Stimulated activated CD4-positive, alpha-beta T cell treated with anti-CD3 and anti-CD28 coated beads, Interleukin-1b, Interleukin-23, amount 100 ng/mL, for 48 hours (primary cell): ENCODE measurements at places on chromosomes 12 and 14.

DNA sequence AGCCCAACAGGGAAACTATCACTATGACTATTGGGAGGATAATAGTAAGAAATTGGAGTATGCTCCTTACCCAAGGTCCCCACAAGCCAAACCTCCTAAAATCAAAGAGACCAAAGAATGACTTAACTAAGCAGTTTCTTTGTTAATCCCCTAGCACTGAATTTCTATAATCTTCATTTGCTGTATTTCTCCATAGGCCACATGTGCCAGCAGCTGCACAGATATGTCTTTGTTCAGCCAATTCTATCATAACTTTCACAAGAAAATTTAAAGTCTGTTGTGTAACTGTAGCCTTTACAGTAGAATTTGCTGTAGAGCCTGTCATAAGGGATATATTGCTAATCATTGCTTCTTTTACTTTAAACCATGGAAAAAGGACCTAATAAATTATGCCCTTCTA, 104.0 kb downstream of the RIN3 start:
- DNase-seq: no peak

DNA sequence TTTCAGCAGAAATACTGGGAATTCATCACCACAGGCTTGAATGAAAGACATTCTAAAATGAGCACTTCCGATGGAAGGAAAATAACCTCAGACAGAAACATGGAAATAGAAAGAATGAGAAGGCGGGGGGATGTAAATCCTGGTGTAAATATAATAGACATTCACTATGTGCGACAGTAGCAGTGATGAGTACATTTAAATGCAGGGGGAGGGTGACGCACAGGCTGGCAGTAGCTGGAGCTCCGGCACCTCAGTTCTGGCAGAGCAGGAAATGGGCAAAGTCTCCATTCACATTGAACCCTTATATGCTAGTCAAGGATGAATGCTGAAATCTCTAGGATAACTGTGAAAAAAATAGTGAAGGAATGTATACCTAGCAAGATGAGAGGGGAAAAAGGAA, 172.7 kb upstream of the C14orf180 start:
- no peak for DNase-seq

DNA sequence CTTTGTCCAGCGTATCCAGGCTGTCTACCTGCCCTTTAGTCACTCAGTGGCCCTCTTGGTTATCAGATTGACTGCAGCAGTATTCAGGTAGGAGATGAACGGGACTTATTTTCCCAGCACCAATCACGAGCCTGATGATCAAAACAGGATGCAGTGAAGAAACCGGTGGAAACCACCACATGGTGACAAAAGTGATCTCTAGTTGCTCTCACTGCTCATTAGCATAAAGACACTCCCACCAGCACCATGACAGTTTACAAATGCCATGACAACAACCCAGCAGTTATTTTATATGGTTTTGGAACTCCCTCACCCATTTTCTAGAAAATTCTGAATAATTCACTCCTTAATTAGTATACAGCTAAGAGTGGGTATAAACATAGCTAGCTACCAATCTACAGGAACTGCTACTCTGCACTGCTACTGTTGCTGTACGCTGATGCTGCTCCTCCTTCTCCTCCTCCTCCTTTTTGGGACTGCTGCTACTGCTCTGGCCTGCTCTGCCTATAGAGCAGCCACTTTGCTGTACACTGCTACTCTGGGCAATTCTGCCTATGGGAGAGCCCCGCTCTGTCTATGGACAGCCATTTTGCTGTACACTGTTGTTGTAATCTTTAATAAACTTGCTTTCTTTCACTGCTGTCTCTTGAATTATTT, 142.5 kb upstream of the SSTR1 start:
- DNase-seq: peak; percentile 51

DNA sequence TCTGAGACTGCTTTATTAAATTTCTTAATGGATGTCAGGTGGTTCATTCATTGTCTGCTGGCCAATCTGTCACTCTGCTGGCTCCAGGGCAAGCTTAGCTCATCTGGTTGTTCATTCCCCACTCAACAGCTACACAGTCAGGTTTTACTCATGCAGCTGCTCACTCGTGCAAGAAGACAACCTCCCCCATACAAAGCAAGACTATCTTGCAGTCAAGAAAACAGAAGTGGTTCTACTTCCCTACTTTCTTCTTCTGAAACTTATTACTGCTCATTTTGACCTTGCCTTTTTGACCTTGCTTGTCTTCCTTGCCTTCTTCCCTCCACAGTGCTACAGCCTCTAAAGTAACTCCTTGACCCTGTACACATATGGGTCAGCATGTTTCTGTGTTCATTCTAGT, 277.9 kb downstream of the SSPN start:
- DNase-seq: no peak

DNA sequence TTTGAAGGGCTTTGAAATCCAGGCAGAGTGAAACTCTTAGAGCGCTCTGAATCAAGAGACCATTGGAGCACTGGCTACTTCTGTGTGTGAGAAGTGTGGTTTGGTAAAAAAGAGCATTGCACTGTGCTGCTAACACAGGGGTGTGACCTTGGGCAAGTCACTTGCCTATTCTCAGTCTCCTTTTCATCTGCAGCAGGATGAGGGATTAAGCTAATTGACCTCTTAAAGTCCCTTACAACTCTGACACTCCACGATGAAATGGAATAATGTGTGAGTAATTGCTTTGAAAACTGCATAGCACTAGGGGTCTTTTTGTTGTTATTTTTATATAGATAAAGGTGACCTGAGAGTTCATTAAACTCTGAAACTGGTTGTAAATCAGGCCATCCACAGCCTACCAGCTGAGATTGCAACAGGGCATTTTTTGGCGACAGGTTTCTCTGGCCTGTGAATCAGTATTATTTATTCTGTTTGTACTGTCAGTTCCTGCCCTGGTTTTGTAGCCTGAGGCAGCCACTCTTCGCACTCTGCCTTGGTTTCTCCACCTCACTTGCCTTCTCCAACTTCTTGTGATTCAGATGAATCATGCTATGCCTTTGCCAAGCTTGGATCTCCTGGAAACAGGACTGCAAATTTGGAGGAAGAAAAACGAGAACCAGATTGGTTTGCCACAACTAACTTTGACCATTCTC, 159.9 kb upstream of the PARP11 start:
- DNase-seq: no peak

GRCh38 chr12:49941556-49942511, 8.7 kb upstream of the AQP2 start:
- DNase-seq: no peak

GRCh38 chr14:35362911-35363374, 41.6 kb downstream of the NFKBIA start:
- no peak for DNase-seq

- DNase-seq: no peak
Observed at GRCh38 chr12:113298861-113299545, 35.9 kb downstream of the SLC8B1 start.

GRCh38 chr12:30026621-30027234, 243.0 kb upstream of the TMTC1 start:
- no peak for DNase-seq

DNA sequence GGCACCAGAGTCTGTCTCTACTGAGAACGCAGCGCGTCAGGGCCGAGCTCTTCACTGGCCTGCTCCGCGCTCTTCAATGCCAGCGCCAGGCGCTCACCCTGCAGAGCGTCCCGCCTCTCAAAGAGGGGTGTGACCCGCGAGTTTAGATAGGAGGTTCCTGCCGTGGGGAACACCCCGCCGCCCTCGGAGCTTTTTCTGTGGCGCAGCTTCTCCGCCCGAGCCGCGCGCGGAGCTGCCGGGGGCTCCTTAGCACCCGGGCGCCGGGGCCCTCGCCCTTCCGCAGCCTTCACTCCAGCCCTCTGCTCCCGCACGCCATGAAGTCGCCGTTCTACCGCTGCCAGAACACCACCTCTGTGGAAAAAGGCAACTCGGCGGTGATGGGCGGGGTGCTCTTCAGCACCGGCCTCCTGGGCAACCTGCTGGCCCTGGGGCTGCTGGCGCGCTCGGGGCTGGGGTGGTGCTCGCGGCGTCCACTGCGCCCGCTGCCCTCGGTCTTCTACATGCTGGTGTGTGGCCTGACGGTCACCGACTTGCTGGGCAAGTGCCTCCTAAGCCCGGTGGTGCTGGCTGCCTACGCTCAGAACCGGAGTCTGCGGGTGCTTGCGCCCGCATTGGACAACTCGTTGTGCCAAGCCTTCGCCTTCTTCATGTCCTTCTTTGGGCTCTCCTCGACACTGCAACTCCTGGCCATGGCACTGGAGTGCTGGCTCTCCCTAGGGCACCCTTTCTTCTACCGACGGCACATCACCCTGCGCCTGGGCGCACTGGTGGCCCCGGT, at the start of gene PTGDR:
Gene PTGDR (plus strand): TSS at position 198 of the 778 bp plus-strand sequence. CDS start 117 bp downstream, at position 315.
- DNase-seq: peak; percentile 13

DNA sequence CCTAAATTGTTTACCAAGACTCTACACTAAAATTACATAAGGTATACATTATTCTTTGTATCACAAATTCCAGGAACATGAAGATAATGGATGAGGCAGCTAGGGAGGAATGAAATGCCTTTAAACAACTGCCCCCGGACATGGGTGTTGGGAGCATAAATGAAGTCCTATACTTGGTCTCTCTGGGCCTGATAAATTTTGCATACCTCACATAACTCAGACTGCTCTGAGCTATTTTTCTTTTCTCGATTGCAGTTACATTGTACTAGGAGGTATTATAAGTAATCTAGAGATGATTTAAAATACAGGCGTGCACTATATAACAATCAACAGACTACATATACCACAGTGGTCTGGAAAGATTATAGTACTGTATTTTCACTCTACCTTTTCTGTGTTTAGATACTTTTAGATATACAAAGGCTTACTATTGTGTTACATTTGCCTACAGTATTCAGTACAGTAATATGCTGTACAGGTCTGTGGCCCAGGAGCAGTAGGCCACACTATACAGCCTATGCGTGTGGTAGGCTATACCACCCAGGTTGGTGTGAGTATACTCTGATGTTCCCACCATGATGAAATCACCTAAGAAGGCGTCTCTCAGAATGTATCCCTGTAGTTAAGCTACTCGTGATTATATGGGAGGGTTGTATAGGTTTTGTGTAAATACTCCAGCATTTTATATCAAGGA, 14.3 kb downstream of the FNTB start:
- DNase-seq: no peak

DNA sequence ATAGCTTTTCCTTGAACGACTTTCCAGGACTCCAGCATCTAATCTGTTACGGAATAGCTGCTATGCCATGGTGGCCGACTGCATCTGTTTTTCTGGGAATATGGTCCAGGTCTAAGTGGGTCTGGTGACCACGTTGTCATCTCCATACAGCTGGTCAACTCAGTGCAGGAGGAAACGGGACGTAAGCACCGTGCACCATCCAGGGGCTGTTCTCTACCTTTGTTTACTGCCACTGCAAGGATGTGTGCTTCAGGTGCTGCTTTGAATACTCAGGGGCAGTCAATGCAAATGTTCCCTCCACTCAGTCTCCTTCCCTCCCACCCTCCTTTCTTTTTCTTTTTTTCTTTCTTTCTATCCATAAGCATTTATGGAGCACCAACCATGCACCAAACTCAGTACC, 648.2 kb downstream of the VRK1 start:
- DNase-seq: no peak

- DNase-seq: no peak
Observed at GRCh38 chr14:71060825-71061455, 153.7 kb downstream of the PCNX1 start.

DNA sequence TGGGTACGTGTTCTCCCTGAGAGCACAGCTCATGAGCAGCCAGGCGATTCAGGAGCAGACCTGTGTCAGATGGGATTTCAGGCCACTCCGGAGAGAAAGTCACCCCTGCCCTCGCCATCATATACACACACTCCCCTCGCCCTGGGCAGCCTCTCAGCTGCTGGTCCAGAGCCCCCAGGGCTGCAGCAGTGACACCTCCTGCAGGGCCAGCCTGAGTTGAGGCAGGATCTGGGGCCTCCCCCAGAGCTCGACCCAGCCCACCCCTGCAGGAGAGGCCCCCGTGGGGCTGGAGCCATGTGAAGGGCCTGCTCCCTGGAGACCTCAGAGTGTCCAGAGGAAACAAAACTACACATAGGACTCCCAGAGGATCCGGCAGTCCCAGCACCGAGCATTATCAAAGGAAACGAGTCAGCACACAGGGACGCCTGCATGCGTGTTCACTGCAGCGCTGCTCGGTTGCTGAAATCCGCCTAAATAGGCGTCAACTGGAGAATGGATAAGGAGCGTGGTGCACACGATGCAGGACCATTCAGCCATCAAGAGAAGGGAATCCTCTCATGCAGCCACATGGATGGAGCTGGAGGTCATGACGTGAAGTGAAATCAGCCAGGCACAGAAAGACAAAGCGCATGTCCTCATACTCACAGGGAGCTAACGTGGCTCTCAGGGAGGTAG, 104.0 kb downstream of the TNFAIP2 start:
- no peak for DNase-seq

DNA sequence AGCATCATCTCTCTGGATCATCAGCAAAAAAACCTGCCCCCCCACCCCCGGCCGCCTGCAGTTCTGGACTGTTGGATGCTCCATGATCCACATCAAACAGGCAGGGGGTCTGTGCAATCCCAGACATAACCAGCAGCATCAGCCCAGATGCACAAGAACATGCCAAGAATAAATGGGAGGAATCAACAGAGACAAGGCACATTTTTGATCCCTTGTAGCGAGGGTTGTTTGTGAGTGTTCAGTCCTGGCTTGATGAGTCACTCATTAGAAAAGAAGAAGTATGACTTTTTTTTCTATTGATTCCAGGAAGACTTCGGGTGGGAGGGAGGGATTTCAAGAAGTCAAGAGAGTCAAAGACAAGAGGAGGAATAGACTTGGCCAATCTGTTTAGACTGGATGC, 244.2 kb downstream of the KSR2 start:
- DNase-seq: no peak

DNA sequence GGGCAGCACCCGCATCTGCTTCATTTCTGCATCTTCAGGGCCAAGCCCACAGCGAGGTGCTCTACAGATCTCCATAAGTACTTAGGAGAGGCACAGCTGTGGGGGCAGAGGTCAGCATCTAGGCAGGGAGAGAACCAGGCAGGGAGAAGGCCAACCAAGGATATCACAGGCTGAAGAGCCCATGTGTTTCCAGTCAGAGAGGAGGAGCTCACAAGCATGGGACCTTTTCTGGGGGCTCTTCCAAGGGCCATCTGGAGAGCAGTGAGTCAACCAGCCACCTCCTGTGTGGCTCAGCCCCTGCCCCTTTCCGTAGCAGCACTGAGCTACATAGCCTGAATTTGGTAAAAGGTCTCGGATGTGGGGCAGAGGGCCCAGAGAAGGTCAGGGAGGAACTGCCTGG, 78.5 kb downstream of the ARL6IP4 start:
- DNase-seq: no peak

- no peak for DNase-seq
Observed at GRCh38 chr12:89305373-89305772, 46.9 kb downstream of the DUSP6 start.
